ENCODE measurements at places on chromosomes 3 and 15. TPM values are rescaled to one million over a fixed set of nuclear protein-coding genes. Genes with fewer than 3 reads are reported as not detected.
A peak's percentile ranks its signal among the peaks of the same experiment; 100 is the strongest.

GRCh38 chr3:155111971-155112370 lies 31.9 kb downstream of the MME start:
- DNase-seq, result no peak

DNA sequence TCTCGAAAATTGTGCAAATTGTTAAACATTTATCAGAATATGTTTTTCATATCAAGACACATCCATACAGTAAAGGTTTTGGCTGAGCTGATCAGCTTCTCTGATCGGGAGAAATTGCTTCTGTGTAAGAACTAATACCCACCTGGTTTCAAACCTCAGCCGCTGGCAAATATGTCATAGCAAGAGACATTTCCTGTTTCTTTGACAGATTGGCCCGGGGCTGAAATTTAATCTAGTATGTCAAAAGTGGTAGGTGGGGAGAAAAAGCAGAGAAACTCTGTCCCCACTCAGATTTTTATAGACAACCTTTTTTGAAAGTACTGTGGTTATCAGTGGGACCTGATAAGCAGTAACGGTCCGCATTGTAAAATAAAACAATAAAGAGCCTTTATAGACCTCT lies 88.8 kb upstream of the SLC24A5 start:
- DNase-seq, result no peak

- DNase-seq, result no peak
These were observed 524.7 kb downstream of the GRM7 start for GRCh38 chr3:7385635-7386034.

Gene CCDC191
- total RNA-seq, result 0.78 TPM

DNA sequence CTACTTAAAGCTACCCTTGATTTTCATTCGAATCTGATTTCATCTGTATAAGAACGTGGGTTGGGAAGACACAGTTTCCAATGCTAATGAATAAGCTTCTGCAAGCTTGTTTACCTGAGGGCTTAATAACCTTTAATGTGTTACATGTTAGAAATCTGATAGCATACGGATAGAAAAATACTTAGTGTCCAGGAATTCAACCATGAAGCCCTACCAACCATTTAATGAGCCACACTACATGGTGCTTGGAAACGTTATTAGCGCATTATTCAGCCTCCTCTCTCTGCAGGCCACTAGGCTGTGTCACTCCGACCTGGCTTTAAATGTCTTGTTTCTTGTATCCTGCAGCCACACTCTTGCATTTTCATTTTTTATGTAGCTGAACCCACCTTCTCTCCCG lies 1.6 kb downstream of the FAM81A start:
- DNase-seq, result no peak

DNA sequence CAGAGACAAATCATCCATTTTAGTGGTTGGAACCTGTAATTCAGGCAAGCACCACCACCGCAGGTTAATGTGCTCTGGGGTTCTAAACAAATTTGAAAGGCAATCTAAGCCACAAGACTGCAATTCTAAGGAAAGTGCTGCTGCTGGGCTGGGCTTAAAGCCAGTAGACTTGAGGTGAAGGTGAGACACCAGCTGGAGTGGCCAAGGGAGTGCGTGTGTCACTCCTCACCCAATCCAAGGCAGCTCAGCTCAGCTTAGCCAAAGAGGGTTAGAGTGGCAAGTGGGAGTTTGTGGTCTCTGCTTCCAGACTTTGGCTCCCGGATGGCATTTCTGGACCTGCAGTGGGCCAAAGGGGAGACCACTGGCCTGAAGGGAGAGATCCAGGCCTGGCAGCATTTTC lies 1655.6 kb downstream of the SI start:
- DNase-seq, result no peak

DNA sequence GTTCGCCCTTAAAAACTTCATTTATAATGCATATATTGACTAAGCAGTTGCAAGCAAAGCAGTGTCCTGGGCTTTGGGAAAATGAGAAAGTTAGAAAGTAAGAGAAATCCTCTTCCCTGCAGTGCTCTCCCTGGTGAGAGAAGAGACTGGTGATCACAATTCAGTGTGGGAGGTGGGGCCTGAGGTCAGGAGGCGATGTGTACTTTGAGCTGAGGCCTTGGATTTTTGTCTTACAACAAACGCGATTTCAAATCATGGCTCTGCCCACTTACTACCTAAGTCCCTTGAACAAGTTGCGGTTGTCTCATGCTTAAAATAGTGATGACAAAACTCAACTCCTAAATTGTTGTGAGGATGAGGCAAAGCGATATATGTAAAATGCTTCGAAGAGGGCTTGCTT lies 316.3 kb upstream of the NECTIN3 start:
- DNase-seq, result no peak

Gene CHMP2B
- 33.5 TPM for total RNA-seq

GRCh38 chr3:101017017-101017416 lies 23.8 kb upstream of the ABI3BP start:
- no peak for DNase-seq

Gene KNG1
- 0.62 TPM for total RNA-seq

DNA sequence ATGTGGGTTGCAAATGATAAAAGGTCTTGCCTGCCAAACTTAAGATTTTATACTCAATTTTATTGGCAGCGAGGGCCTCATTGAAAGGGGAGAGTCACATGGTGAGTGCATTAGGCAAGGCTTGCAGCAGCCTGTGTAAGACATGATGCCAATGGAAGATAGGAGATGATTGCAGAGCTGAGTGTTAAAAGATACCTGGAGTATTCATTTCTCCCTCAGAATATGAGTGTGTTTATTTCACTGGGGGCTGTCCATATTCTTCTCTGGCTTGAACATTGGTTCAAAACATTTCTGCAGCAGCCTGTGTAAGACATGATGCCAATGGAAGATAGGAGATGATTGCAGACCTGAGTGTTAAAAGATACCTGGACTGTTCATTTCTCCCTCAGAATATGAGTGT lies 165.2 kb upstream of the NUDT16 start:
- no peak for DNase-seq

Gene FLNB
- 32.1 TPM for total RNA-seq

DNA sequence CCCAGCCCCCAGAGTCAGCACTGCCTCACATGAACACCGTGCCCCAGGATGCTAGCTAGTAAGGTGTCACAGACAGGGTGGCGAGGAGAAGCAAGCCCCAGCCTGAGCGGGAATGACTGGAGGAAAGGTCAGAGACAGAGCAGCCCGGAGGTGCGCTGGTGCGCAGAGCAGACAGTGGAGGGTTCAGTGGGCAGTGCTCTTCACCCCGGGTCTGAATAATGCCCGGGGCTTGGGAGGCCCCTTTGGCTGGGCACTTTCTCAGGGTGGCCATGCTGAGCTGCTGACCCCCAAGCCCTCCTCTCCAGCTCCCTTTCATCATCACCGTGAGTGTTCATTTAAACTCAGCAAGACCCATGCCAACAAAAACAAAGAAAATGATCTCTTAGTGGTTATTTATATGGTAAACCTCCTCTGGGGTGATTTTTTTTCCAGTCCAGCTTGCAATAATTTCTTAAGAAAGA lies 110.8 kb downstream of the VGLL4 start:
- DNase-seq, result no peak

Gene STX19
- total RNA-seq, result not detected

DNA sequence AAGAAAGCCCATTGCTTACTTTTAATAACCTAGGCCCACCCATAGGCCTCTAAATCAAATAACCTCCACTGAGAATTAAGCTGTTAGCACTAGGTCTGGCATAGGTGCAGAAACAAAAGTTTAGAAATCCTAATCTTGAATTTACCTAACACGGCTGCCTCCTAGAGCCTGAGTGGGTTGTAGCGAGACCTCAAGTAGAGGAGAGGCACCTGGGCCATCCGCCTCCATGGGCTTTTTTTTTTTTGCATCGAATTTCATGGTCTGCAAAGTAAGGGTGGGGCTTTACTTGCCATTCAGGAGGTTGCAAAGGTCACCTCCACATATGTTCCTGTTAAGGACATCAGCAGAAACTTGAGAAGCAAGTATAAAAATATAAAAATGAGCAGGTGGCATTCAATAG lies 6.6 kb upstream of the TPM1 start:
- no peak for DNase-seq

DNA sequence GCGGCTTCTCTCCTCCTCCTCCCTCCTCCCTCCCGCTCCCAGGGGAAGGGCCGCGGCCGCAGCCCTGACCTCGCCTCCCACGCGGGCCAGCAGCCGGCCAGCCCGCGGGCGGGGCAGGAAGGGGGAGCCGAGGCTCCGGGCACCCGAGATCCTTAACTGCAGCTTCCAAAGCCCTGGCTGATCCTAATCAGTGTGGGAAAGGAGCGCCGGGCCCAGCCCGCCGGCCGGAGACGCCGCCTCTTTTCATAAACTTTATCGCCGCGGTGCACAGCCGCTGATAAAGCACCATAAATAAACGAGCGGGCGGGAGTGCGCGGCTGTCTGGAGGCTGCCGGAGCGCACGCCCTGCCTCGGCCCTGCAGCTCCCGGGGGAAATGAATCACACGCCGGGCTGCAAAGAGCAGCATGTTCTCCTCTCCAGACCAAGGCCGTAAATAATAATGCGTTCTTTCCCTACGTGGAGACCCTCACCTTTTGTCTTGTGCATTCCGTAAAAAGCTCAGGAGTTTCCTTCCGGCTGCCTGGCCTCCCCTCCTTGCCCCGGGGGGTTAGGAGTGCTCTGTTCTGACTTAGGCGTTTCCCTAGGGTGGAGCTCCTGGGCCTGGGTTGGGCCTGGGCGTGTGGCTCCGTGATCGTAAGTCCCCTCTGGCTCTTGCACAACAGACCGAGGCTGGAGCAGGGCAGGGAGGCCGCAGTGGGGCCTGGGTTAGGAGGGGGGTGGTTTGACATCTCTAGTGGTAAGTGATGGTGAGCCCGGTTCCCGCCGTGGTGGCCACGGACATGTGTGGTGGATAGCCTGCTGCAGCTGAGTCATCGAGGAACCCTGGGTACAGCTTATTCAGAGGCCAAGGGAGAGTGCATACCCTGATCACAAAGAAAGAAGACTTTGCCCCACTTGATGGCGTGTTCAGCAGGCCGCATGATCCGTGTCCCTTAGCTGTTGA lies 132.6 kb upstream of the HES1 start:
- DNase-seq, result peak; percentile 94

Gene FBN1
- 41.0 TPM for total RNA-seq

DNA sequence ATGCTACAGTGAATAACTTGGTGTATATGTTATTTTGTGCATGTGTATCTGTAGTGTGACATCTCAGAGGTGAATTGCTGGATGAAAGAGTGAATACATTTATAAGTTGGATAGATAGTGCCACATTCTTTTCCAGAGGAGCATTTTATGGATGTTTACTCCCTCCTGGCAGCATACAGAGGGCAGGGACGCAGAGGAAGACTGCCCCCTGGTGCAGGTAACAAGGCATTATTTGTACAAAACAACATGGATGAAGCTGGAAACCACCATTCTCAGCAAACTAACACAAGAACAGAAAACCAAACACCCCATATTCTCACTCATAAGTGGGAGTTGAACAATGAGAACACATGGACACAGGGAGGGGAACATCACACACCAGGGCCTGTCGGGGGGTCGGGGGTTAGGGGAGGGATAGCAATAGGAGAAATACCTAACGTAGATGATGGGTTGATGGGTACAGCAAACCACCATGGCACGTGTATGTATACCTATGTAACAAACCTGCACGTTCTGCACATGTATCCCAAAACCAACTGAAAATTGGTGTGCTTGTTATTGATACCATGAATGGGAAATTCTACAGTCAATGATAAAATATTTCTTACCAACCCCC lies 57.9 kb upstream of the CTXND1 start:
- DNase-seq, result no peak

DNA sequence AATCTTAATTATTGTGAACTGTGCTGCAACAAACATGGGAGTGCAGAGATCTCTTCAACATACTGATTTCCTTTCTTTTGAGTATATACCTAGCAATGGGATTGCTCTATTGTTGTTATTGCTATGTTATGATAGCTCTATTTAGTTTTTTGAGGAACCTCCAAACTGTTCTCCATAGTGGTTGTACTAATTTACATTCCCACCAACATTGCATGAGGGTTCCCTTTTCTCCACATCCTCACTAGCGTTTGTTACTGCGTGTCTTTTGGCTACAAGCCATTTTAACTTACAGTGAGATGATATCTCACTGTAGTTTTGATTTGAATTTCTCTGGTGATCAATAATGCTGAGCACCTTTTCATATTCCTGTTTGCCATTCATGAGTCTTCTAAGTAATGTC lies 45.5 kb upstream of the TNFSF10 start:
- no peak for DNase-seq

Gene GASK1A
- 0.92 TPM for total RNA-seq

- no peak for DNase-seq
These were observed 150.3 kb upstream of the STRIT1 start for GRCh38 chr3:155443815-155444214.

Gene SENP5
- 15.8 TPM for total RNA-seq

- no peak for DNase-seq
These were observed 266.8 kb downstream of the ABHD5 start for GRCh38 chr3:43957553-43957952.

Gene GOLGA8T
- 0.65 TPM for total RNA-seq

DNA sequence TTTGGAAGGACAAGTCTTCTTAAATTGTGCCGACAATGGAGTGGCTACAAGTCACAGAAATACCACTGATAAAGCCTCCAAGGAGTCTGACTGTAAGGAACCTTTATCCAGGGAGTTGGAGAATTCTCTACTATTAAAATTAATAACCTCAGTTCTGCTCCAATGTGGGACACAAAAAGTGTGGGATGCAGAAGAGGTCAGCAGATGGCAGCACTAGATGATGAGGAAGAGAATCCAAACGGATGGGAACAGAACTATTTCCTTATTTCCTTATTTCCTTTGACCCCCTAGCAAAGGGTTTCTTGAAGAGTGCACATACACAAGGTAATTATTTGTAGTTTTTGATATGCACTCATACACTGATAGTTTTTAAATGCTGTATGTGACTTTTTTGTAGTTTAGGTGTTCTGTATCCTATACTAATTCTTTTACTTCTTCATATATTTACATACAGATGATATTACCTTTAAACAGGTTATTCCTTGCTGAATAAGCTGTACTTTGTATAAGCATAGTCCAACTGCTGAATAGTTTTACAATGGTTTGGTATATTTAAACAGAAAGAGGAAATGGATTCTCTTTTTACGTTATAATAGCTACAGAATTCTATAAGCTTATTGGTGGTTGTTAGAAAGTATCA lies 25.6 kb upstream of the NLGN1 start:
- DNase-seq, result no peak

- DNase-seq, result no peak
These were observed 438.6 kb downstream of the ROBO1 start for GRCh38 chr3:79329154-79329553.

Gene NEO1
- 13.4 TPM for total RNA-seq

DNA sequence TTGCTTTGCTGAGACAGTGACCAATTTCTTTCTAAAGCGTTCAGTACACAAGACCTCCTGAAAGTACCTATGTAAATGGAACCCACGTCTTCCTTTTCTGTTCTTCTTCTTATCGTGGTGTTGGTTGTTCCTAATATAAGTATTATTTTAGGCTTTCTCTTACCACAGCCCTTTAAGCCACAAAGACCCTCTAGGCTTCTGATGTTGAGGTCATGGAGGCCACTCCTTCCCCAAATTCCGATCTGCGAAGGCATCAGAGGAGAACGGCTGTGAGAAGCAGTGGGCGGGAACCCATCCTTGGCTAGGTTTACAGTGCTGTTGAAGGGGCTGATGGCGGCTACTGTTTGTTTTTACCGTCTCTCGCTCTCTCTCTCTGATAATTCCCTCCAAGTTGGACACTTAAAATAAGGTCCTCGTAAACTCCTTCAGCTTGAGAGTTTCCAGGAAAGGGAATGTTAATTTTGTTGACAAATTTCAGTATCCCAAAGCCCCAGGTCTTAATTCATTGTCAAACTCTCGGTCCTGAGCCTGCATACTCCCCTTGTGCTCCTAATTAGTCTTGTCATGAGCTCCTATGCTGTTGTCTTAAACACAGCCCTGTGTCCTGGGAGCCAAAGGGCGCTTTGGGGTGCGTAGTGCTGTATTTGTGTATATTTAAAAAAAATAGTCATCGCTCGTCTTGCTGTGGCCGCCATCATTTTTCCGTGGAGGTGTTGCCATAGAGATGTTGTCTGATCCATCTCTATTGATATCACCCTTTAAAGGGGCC lies 178.8 kb downstream of the OPA1 start:
- no peak for DNase-seq

Measured in Right ventricle myocardium inferior (tissue), 1 donor.